Stimulated activated CD8-positive, alpha-beta memory T cell treated with anti-CD3 and anti-CD28 coated beads, Interleukin-7, amount 100 ng/mL, for 1 hour (primary cell): ENCODE measurements at places on chromosomes 4 and X.
A peak's percentile ranks its signal among the peaks of the same experiment; 100 is the strongest.

DNA sequence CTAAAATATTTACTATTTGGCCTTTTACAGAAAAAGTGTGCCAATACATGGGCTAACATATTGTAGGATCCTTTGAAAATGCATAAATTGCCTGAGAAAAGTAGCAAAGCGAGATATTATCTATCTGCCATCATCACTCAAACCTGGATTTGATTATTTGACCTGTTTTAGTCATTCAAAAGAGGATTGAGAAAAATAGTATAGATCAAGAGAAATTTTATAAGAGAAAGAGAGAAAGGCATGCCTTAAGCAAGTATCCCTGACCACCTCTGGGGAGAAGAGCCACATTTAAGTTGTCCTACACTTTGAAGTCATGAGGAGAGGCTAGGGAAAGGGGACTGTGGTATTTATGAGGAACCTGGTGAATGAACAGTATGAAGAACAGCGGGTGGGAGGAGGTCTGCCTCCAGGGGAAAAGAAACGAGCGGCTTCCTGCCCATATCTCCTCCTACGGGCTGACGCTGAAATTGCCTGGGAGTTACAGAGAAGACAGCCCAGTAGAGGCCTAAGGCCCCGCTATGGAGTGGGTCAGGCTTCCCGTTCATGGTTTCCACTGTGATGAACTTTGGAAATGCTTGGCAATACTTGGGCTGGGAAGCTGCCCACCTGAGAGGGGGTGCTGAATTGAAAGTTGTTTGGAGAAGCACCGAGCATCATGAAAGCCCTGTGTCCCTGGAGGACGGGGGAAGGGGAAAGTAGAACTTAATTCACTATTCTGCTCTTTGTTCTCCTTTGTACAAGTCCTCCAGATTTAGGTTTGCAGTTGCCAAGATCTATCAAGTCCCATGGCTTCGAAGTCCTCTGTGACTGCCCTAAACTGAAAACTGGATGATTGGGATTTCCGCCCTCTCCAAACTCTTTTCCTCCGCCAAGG lies 106.9 kb upstream of the ACSL4 start:
- DNase-seq = no peak

- no peak for DNase-seq
Observed at GRCh38 chr4:21032089-21032645, 331.9 kb downstream of the PACRGL start.

- no peak for DNase-seq
Observed at GRCh38 chrX:153708415-153708814, 15.8 kb downstream of the BCAP31 start.

- DNase-seq = no peak
Observed at GRCh38 chr4:2939383-2940243, 23.6 kb downstream of the NOP14 start.

GRCh38 chr4:81673961-81674360 lies 202.3 kb upstream of the RASGEF1B start:
- DNase-seq = no peak

DNA sequence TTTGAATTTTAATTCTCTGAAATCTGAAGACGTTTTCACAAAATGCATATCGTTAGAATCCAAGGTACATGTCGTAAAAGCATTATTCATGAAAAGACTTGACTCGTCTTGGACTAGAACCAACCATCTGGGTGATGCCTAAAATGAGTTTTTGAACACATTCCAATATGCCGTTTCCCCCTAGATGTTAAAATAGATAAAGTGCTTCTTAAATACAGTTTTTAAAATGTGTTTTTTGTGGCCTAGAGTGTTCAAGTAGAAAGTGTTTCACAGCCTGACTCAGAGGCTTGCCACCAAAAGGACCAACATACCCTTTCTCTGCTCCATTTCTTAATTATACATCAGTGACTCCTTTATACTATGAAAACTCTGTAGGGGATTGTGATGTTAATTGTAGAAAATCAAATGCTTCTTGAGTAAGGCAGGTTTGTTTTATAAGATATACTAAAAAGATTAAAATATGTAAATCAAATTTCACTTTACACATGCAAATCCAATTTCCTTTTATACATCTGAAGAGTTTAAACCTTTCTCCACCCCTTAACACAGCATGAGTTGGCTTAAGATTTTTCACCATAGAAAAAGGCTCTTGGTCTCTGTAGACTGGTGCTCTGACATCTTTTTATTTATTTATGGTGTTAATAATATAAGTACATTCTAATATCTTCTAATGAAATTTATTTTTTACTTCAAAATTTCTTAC lies 48.4 kb downstream of the PRKG2 start:
- DNase-seq = no peak

DNA sequence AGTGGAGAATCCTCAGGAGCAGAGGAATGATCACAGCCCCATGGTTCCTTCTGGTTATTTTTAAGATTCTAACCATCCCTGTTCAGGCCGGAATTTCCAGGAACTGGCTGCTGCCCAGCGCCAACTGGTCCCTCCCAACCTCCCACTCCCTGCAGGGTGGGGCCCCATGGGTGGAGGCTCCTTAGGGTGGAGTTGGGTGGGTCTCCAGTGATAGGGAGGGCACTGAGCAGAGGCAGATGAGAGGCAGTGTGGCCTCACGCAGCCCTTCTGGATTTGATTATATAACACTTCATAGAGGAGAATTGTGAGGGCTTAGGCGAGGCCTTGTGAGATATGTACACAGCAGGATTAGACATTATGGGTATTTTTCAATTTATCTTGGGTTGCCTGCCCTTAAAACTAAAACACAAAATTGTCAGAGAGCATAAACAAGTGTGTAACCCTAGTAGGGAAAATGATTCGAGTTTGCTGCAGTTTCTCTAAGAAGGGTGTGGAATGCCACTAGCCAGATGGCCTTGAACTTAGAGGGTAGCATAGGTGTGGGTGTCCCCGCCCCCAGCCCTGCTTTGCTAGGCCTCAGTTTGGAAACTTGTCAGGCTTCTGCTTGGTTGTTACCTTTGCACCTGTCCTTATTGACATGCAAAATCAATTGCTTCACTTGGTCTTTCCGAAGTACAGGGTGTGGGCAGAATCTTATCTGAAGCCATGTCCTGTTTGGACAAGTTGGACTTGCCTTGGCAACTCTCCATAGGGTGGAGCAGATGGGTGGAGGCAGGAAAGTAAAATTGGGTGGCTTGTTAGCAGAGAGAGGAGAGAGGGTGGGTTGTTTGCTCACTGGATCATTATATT lies 9.4 kb downstream of the KLF3 start:
- no peak for DNase-seq

GRCh38 chr4:153497091-153497531 lies 31.0 kb downstream of the TMEM131L start:
- no peak for DNase-seq

- no peak for DNase-seq
Observed at GRCh38 chr4:163988865-163989264, 494.4 kb downstream of the TMA16 start.

DNA sequence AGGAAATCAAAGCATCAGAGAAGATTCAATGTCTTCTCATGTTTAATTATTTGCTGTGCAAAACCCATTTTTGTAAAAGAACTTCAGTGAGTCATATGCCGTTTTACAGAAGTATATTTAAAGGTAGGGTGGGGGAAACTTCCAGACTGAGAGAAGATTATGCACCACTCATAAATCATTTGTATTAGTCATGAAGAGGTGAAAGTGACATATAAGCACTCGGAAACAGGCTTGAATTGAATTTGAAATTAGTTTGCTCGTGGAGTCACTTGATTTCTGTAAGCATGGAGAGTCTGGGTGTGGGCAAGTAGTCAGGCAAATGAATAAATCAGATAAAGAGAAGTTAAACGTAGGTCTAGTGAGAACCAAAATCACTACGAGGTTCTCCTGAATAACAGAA lies 335.1 kb downstream of the ANK2 start:
- DNase-seq = no peak

DNA sequence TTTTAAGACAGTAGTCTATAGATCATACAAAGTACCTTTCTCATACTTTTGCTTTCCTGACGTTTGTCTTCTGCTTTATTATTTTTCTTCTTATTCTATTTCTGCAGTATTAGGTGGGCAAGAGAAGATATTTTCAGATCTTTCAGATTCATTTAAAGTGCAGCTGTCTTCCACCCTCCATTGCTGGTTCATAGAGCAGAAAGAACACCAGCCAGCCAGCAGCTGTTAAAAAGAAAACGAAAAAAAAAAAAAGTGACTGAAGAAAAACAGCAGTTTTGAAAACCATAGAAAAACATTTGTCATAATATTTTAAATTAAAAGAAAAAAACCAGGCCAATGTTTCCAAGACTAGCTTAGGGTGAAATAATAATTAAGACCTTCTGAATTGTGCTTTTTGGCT lies 42.9 kb downstream of the SMAD1 start:
- no peak for DNase-seq

DNA sequence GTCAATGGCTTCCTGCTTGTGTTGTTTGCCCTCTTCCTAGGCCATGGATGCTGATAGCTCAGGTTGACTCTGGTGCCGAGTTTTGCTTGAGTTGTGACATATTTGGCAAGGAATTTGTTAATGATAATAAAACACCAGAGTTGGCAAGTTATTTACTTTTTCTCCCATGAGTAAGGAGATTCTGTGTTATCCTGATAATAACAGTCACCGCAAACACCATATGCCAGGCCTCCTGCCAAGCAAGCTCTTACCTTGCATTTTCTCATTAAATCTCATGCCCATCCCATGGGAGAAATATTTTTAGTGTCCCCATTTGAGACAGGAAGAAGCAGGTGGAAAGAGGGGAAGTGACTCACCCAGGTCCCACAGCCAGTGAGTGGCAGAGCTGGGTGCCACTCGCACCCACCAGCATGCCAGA lies 67.4 kb upstream of the CLCN4 start:
- DNase-seq = no peak

- no peak for DNase-seq
Observed at GRCh38 chr4:73606465-73606974, 13.7 kb downstream of the RASSF6 start.

DNA sequence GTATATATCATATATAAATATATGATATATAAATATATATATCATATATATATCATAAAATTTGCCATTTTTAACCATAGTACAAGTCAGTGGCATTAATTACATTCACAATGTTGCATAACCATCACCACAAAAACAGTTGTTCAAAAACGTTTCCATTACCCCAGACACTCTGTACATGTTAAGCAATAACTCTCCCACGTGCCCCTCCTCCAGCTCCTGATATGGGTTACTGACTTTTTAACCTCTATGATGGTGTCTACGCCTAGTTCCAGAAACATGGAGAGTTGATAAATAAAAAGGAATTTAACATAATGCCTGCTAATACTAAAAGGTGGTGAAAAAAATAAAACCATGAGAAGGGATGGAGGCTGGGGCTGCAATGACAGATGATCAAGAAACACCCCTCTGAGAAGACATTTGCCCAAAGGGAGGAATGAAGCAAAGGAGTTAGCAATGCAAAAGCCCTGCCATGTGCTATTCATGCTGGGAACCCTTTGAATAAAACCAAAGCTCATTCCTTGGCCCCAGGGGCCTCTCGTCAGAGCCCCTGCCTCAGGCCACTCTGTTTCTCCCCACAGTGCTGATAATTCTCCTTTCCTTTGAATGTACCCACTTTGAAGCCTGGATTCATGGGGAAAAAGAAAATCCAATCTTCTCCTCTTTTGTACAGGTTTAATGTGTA lies 144.3 kb downstream of the NWD2 start:
- no peak for DNase-seq

GRCh38 chr4:148444296-148445070 lies 2.3 kb upstream of the NR3C2 start:
- peak; percentile 20 for DNase-seq

- no peak for DNase-seq
Observed at GRCh38 chr4:139767168-139767567, 101.5 kb downstream of the MGST2 start.

DNA sequence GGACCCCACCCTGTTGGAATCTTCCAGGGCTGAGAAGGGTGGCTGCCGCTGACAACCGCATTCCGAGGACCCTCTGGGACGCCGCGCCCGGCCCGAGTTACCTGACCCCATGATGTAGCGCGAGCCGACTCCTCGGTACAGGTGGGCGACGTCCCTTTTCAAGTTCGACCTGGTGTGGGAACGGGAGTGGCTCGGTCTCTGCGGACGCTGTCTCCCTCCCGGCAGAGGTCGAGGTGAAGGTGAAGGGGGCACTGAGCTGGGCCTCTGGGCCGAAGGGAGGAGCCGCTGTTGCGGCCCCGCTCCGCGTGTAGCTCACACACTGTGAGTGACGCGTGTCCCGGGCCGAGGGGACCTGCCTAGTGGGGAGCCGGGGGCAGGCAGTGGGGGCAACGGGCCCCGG lies 4.5 kb downstream of the GTPBP6 start:
- no peak for DNase-seq

DNA sequence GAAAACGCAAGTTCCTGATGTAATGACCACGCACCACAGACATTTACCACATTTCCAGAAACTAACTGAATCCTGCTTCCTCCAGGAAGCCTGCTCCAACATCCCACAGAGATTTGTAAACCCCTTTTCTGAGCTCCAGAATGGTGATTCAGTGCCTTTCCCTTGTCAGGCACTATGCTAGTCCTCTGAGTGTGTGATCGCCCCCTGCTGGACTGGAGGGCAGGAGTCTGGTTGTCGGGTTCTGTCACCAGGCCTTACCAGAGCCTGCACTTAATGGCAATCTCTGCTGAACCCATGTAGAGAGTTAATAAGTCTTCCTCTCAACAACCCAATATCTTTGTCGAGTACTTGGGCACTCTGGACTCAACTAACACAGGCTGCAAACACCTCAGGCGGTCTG lies 14.5 kb upstream of the KDM5C start:
- peak; percentile 21 for DNase-seq

GRCh38 chr4:78704981-78705683 lies 71.0 kb upstream of the BMP2K start:
- no peak for DNase-seq

DNA sequence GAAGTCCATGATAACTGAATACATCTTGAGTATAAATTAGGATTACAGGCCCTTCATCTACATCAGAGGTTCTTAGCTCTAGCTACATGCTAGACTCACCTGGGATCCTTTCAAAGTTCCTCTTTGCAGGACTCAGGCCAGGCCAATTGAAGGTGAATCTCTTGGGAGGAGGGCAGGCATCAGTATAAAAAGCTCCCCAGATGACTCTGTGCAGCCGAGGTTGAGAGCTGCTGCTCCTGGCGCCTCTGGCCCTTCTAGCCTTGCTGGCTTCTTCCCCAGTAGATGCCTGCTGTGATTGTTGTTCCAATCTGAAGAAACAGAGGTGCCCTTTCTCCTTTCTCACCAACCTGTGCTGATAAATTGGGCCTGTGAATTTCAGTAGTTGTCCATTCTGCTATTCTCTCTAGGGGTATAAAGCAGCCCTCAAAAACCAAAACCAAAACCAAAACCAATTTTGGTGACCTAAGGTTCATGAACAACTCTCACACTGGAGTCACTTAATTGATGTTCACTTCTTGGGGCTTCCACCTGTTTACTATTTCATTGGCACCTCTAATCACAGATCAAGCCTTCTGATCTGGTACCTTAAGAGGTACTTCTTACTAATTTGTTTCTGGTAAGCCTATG lies 78.7 kb downstream of the SUPT20HL2 start:
- no peak for DNase-seq

DNA sequence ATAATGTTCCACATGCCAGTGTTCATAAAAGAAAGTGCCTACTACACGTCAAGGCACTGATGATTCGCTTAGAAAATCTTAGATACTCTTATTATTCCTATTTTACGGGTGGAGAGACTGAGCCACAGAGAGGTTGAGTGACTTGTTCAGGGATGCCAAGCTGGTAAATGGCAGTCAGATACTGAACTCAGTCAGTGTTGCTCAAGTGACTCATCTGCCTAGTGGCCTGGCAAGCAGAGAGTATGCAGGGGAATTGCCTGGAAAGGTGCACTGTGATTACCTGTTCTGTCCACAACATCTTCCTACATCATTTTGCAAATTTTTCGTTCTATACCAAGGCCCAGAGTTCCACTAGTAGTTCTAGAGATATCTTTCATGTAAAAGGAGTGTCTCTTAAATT lies 68.4 kb downstream of the RAPGEF2 start:
- no peak for DNase-seq

- no peak for DNase-seq
Observed at GRCh38 chrX:132169554-132169953, 41.7 kb upstream of the FRMD7 start.
